ENCODE measurements at places on chromosomes 1 and 21.

DNA sequence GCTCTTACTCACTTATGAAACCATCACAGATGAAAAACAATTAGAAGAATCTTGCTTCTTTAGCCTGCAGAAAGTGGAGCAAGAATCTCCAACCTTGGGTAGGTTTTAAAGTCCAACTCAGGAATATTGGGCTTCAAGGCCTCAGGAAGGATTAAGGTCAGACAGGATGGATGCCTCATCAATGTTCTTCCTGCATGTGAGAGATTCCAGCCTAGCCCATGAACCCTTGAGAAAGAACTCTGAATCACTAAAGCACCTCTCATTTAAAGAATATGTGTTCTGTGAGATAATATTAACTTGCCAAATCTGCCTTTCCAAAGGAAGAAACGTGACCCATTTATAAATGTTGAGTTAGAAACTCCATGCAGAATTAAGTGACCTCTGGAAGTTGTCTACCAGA is 345.2 kb upstream of the CAMK1G start:
- no peak for DNase-seq

DNA sequence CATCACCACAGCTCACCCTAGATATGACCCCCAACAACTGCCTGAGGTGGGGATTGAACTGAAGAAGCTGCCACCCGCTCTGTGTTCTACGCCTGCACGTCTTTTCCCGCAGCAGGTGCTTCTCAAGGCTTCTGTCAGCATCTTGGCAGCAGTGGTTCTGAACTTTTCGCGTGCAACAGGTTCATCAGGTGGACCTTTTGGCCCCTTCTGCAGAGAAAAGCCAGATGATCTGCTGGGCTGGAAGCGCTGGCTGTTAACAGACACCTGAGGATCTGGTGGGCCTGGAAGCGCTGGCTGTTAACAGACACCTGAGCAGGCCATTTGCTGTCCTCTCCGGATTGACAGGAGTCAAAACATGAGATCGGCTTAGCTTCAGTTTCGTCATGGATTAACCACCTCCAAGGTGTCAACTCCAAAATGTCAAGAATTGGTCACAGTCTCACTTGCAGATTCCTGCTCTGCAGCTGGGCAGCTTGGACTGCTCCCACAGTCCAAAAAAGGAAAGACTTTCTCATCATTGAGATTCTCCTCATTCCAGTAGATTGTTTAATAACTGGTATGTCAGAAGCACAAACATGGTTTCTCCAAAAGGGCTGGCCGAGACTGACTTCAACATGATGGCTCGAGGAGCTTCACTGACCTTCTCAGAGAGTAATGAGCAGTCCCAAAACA is 4.7 kb downstream of the C1orf174 start:
- no peak for DNase-seq

DNA sequence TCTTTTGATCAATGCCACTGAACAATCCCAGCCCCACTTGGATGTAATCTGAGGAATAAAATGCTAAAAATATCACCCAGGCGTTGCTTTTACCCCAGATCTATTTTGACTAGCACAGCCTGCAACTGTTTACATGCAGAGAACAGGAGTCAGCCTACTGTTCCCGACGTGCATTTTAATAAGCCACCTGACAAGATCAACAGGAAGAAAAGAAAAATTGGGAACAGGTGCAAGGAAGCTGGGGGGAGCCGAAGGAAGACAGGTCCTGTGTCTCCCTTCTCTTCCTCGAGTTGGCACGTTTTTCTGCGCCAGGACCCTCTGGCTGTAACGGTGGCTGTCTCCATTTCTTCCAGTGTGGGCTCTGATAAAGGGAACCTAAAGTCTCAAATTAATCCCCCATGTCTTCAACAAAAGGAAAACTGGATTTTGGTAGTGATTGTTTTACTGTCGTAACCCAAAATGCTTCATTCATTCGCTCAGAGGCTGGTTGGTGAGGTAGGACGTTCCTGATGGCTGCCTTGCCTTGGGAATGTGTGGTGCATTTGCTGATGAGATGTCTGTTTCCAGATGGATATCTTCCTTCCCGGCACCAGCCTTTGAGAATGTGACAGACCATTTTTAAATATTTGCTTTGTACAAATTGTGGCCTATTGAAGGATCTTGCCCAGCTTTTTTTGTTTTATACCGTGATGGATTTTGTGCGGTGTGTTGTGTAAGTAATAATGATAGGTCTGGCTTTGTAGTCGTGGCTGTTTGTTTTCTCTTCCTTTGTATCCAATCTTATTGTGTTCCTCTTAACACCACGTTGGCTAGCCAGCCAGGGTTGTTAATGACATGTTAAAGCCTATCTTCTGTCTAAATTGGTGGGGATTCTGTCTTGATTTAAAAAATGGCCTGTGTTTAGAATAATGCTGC is 117.5 kb downstream of the C1orf21 start:
- DNase-seq: no peak

GRCh38 chr1:36224537-36225282 is 467 bp downstream of the THRAP3 start:
- no peak for DNase-seq

- DNase-seq: no peak
Observed at GRCh38 chr1:78688697-78689096, 39.1 kb downstream of the IFI44 start.

GRCh38 chr1:77541162-77541545 is 141.3 kb downstream of the ZZZ3 start:
- DNase-seq: peak; percentile 50

DNA sequence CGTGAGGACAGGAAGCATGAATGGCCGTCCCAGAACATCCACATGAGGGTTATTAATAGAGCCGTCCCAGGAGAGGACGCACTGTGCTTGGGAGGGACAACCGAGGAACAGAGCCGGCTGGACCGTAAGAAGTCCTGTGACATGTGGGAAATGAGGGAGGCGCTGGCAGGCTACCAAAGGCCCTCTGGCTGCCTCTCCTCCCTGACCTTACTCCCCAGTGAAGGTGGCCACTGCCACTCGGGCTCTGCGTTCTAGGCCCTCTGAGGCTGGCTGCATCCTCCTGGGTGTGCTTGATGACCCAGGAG is 15.5 kb upstream of the NPPB start:
- no peak for DNase-seq

DNA sequence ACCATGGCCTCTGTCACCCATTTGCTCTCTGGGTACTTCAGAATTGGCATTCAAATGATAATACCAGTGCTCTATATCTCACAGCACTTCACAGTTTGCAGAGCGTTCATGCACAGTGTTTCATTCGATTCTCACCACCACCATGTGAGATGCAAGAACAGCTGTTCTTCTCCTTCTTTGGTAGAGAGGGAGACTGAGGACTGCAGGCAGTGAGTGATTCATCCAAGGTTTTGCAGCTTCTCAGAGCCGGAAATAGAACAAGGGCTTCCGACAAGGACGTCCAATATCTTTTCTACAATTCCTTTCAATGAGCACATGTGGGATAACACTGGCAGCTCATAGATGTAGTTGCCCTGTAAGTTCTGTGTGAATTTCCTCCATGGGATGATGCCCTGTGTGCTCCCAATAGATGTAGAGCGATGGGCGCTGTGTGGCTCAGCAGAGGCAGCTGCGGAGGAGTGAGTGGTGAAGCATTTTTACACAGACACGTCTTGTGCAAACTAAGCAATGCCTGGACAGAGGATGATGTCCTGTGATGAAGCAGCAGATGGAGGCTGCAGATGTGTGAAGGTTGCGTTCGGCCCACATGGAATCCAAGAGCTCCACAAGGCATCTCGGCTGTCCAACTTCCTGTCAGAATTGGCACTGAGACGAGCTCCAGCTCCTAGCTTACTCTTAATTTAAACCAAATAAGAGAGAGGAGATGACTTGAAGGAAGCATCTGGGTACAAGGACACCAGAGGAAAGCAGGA is 24.9 kb downstream of the MT1HL1 start:
- DNase-seq: no peak

GRCh38 chr21:33824156-33824941 is 91.3 kb downstream of the ATP5PO start:
- no peak for DNase-seq

- DNase-seq: no peak
Observed at GRCh38 chr1:54481201-54481884, 66.7 kb upstream of the ACOT11 start.

GRCh38 chr21:44962403-44962966 is 22.7 kb downstream of the SLX9 start:
- DNase-seq: no peak

DNA sequence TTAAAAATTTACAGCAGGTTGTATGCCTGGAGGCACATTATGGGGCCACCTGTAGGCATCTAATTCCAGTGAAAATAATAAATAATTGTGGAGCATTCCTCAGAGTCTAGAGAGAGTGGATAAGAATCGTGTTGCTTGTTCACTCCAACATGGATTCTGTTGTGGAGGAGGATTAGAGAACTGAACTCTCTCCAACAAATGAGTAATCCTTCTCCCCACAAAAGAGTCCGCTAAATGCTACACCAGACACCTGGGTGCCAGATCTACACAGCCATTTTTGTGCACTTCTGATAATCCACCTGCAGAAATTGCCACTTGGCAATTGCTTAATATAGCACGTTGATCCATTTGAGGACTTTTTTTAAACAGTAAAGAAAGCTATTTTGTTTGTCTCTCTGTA is 113.7 kb upstream of the DPYD start:
- no peak for DNase-seq

GRCh38 chr1:37622131-37622530 is 12.6 kb downstream of the RSPO1 start:
- peak; percentile 7 for DNase-seq

DNA sequence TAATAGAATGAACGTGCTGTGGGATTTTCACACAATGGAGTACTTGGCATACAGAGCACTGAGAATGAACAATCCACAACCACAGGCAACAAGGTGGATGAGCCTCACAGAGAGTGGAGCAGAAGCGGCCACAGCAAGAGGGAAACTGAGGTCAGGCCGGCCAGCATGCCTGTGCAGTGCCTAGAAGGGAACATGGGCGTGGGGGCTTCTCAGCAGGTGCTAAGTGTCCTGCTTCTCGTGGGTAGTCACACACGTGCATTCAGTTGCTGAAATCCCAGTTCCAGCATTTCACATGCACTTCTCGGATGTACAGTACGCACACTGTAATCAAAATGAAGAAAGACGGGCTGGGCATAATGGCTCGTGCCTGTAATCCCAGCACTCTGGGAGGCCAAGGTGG is 33.1 kb downstream of the WDR4 start:
- DNase-seq: no peak

DNA sequence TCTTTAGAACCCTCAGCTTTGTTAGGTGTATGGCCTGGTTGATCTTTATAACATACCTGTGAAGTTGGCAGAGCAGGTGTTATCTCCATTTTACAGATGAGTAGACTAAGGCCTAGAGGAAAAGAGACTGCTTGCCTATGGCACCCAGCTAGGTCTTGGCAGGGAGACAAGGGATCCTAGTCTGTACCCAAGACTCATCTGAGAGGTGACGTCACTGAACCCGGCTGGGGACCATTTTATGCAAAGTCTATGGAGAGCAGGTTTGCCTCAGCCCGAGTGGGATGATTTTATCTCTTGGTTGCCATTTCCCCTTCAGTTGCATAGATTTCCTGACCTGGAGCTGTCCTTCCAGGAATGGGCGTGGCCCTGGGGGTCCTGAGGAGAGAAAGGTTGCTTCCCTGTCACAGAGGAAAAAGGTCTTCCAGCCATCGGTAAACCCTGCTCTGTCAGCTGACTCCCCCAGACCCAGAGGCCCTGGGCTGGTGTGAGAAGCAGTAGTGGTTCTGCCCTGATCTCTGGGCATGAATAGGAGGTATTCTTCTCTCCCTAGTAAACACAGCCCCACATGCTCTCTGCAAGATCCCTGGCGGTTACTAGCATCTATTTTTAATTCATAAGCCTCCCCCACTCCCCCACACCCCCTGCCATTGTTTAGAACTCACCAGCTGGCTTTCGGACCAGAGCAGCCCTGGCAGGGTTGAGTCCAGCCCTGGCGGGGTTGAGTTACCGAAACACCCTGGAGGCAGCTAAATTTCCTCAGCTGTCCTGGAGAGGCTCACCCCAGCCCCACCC is 19.6 kb downstream of the TMCC2 start:
- DNase-seq: no peak

- DNase-seq: peak; percentile 53
Observed at GRCh38 chr1:163315773-163316374, 5.9 kb upstream of the NUF2 start.

DNA sequence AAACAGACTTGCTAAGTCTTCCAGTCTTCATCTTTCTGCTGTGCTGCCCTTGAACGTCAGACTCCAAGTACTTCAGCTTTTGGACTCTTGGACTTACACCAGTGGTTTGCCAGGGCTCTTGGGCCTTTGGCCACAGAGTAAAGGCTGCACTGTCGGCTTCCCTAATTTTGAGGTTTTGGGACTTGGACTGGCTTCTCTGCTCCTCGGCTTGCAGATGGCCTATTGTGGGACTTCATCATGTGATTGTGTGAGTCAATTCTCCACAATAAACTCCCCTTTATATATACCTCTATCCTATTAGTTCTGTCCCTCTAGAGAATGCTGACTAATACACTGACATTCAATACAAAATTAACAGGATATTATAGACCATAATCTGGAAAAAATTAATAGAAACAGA is 628.1 kb downstream of the PLPP3 start:
- DNase-seq: no peak

- DNase-seq: no peak
Observed at GRCh38 chr21:45983981-45984551, 2.5 kb downstream of the COL6A1 start.

- DNase-seq: peak; percentile 71
Observed at GRCh38 chr1:219385787-219386427, 212.2 kb downstream of the LYPLAL1 start.

DNA sequence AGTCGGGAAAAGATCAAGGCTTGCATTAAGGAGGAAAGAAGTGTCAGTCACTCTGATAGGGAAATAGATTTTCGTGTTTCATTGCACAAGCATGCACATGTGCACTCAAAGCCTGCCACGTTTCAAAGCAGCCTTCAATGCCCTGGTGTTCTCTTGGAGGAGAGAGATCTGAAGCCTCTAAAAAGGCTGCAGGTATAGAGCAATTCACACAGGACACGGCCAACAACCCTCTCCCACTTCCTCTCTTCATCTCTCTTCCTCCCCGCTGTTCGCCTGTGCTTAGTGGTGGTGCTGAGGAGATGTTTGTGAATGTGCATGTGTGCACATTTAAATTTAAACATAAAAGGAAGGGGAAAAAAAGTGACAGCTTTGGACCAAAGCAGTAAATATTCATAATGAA is 117.7 kb downstream of the NUF2 start:
- DNase-seq: no peak

DNA sequence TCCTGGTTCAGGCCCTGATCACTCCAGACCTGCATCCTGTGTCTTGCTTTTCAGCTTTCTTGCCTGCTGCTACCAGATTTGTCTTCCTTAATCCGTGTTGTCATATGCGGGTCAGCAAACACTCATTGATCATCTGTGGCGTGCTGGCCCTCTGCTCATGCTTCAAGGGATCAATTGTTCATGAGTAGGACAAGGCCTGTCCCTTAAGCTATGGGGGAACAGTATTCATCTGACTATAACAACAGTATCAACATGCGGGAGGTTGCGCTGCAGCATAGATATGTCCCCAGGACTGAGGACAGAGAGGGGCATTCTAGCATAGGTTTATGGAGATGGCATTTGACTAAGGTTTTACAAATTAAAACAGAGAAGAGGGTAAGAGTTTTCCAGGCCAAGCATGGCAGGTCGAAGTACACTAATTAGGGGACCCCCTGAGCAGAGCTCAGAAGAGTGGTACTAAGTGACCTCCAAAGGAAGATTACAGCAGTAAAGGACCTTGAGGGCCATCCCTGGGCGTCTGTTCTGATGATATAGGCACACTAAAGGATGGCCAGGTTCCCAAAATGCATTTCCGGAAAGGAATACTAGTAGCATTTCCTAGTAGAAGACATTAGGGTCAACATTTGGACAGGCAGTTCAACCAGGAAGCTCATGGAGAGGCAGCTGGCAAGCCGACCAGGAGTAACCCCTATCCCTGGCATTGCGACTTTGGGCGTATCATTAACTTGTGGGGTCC is 811 bp upstream of the ZNF672 start:
- no peak for DNase-seq

- DNase-seq: no peak
Observed at GRCh38 chr1:202172015-202172355, 11.6 kb upstream of the PTPN7 start.
